ENCODE measurements at places on chromosomes 1 and 21.

DNA sequence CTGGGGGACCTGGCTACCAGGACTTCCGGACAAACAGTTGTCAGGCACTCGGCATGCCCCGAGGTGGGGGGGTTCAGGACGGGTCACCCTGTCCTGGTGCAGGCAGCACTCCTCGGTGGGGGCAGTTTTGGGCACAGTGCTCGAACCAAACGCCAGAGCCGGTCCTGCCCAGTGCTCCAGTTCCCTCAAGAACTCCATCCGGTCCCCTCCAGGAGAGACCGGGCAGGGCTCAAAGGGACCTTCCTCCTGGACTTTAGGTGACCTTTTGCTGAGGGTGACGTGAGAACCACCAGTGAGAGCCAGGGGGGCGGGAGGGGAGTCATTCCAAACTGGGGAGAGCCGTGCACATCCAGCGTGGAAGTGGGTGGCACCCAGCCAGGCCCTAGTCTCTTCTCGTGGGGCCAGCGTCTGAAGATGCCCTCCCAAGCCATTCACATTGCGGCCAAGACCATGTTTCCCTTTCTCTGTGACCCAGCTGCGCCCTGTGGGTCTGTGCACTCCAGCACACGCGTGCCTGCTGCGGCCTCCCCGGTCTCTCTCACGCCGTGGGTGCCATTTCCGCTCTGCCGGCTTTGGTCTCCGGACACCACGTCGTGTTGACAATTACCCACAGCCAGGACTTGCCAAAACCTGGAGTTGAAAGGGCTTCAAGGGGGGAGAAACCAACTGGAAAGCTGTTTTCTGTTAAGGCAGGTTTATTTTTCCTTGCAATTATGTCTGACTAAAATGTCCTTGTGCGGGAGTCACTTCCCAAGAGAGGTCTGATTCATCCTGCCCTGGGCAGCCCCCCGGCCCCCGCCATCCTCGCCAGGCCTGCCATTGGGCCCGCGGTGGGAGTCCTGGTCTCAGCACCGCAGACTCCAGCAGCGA is 178.8 kb upstream of the ARHGEF16 start:
- DNase-seq: no peak

GRCh38 chr1:206142770-206143169 is 25.6 kb upstream of the AVPR1B start:
- no peak for DNase-seq

DNA sequence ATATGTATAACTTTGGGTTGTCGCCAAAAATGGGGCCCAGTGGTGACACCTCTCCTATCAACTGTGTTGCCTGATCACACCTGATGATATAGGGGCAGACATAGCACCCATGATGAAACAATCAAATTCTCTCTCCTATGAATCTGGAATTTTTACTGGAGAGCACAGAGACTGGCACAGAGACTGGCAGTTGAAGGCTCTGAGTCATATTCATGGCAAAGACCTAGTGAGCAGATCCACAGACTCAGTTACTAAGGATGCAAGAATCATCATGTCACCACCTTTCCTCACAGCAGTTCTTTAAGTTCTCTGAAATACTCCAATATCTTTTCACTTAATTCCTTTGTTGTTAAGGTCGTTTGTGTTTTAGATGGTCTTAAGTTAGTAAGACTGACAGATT is 60.0 kb downstream of the APCS start:
- DNase-seq: no peak

GRCh38 chr1:151159373-151159772 is 2.9 kb downstream of the TNFAIP8L2 start:
- DNase-seq: no peak

GRCh38 chr1:26791148-26791547 is 3.4 kb downstream of the PIGV start:
- no peak for DNase-seq

DNA sequence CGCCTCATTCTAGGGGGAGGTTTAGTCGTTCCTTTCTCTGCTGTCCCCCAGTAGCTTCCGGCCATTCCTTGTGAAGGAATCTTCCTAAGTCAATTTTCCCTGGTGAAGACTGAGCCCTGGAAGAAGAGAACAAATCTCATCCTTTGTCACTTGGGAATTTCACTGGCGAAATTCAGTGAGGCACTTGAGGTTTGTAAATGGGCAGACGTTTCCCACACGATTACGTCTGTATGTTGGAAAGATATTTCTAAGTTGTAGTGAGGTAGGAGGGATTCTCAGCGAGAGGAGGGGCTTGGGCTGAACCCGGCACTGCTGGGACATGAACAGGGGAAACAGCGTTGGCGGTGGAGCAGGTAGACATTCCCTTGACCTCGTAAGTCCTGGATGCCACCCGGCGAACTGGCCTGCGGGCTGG is 47.2 kb downstream of the GALNT2 start:
- DNase-seq: no peak

- no peak for DNase-seq
Observed at GRCh38 chr1:239112101-239112935, 274.1 kb upstream of the CHRM3 start.

- no peak for DNase-seq
Observed at GRCh38 chr1:69794831-69795230, 227.1 kb downstream of the LRRC7 start.

DNA sequence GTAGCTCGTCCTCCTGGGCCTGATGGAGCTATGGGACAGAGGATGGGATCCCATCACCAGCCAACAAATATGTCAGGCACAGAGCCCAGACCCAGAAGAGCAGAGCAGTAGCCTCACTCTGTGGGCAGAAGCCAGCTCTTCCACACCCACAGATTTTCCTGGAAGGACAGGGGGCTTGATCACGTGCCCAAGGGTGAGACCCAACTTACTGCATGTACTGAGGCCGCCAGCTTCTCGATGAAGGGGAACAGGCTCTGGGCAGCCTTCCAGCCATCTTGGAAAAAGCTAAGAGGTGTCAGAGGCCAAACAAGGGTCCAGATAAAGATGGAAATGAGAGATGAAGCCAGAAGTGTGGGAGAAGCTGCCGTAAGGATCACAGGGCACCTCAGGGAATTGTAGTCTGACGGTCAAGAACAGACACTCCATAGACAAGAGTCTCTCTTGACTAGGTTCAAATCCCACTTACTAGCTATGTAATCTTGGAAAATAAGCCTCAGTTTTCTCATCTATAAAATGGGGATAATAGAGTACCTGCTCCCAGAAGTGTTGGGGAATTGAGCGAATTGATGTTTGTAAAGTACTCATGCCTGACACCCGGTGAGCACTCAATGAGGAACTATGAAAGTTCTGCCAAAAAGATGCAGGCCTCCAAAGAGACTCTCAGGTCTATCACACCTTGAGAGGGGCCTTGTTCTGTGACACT is 17.0 kb upstream of the TCEA3 start:
- no peak for DNase-seq

- DNase-seq: no peak
Observed at GRCh38 chr1:150406483-150406882, 42.5 kb downstream of the RPRD2 start.

DNA sequence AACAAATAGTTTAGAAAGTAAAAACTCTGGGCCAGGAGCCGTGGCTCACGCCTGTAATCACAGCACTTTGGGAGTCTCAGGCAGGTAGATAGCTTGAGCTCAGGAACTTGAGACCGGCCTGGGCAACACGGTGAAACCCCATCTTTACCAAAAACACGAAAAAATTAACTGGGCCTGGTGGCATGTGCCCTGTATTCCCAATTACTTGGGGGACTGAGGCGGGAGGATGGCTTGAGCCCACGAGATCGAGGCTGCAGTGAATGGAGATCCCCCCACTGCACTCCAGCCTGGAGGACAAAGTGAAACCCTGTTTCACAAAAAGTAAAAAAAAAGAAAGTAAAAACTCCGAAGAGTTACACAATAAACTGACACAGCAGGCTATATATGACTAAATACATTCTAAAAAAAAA is 10.6 kb downstream of the CEP170 start:
- DNase-seq: no peak

DNA sequence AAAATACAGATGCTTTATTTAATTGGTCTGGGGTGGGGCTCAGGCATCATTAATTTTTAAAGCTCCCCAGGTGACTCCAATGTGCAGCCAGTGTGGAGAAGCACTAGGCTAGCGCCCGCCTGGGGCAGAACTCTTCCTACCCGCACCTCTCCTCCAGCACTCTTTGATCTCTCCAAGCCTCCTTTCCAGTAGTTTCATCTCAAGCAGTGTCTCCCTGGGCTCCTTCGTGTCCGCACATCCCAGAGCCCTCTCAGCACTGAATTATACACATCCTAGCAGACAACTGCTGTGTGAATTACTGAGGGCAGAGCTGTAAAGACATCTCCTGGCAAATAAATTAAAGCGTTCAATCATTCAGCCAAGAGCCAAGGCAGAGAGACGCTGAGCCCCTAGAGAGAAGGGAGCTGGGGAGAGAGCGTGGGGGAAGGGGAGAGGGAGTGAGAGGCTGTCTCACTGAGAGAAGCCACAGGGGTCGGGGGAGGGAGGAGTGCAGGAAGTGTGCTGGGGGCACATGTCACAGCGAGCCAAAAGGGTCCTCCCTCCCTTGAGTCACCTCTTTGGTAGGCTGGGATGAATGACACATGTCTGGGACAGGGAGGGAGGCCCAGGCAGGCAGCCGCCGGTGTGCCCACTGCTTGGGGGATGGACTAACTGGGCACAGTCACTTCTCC is 21.0 kb upstream of the PARP1 start:
- DNase-seq: no peak

GRCh38 chr1:116151739-116152576 is 40.8 kb downstream of the MAB21L3 start:
- DNase-seq: peak; percentile 87

GRCh38 chr1:216641669-216642460 is 81.4 kb downstream of the ESRRG start:
- DNase-seq: no peak

GRCh38 chr1:76095802-76096201 is 21.3 kb downstream of the ST6GALNAC3 start:
- no peak for DNase-seq

- no peak for DNase-seq
Observed at GRCh38 chr1:224506141-224506814, 71.7 kb upstream of the WDR26 start.

GRCh38 chr21:33023574-33024200 is 2.0 kb upstream of the OLIG2 start:
- no peak for DNase-seq

DNA sequence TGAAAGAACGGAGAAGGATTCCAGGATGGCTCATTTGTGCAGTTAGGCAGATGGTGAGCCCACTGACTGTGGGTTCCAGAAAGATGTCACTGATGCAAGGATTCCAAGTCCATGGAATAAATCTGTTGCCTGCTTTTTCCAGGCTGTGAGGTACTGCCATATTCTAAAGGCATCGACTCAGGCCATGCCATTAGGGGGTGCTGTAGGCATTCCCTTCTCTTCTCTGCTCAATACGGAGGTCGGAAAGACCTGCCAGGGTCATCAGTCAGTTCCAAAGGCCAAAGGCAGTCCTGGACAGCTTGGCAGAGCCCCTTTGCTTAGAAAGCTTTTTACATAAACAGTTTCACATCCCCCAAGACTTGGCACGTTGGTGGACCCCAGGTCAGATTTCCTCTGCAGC is 31.7 kb upstream of the TMEM125 start:
- DNase-seq: peak; percentile 13

DNA sequence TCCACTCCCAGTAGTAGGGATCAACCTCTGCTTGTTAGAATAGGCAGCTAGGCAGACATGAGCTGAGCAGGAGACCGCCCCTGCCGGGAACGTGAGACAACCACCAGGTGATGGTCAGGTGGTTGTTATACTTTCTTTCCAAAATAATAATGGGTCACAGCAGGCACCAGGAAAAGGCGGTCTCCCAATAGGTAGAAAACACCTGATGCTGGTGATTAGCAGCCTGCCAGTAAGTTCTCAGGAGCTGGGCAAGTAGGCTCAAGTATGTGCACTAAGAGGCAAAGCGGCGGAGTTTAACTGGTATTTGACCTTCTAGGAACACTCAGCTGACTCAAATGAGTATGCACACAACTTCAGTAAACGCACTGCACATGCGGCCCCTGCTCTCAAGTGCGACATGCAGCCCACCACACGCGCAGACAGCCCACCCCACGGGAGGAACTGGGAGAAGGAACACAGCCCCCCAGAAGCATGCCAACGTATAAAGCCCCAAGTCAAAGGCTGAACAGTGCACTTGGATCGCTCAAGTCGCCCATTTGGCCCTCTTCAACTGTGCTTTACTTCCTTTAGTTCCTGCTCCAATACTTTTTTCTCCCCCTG is 80.0 kb downstream of the DESI2 start:
- DNase-seq: no peak

DNA sequence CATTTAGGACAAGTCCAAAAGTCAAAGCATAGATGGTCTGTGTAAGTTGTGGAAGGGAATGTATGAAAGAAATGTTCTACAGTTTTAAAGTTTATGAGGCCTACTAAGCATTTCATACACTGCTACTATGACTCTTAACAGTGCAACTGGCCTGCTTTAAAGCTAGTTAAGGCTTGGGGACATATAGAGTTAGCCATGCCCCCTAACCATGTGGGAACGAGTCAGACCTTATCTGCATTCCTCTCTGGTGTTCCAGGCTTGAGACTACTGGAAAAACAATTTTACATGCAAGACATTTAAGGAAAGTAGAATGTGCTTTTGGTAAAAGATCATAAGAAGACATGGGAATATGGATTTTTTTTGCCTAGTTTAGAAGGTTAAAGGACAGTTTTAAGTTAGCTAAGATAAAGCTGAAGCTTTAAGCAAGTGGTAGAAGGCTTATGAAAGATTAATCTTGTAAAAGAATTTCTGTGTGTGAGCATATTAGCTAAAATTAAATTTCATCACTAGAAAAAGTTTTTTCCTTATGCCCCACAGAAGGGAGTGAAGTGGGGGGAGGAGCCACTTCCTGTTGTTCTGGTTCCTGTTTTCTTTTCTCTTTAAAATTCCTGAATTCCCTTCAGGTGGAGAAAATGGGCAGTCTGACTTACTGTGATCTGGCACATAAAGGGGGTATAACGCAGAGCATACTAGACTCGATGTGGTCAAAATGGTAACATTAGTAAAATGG is 8.9 kb upstream of the CD48 start:
- DNase-seq: no peak

GRCh38 chr1:104348277-104348676 is 598.6 kb downstream of the AMY1C start:
- no peak for DNase-seq

DNA sequence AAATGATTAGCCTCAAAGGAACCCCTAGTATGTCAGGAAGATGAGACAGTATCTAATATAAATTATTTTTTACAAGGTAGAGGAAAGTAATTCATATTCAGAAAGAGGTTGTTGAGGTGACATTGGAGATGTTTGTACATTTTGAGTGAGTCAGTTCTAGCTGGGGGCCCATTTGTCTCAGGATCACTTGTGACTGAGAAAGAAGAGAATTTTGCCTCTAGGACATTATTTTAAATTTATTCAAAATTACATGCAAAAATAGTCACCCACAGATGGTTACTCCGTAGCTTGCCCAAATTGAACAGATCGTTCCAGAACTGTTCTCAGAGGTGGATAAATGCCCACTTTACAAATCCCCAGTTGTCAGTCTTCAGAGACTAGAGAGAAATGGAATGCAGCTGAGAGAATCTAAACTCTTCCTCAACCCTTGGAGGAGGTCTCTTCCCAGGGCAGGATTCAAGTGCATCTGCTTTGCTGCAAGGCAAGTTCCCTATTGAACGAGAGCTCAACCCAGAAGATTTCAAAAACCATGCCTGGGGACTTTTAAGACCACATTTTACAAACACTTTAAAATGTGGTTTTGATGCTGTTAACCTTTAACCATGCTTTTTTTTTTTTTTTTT is 987.8 kb upstream of the ADAMTS5 start:
- DNase-seq: no peak
